ENCODE measurements at places on chromosomes 3 and 15.

- DNase-seq = no peak
These were observed 529.7 kb downstream of the EDEM1 start for GRCh38 chr3:5717254-5717653.

DNA sequence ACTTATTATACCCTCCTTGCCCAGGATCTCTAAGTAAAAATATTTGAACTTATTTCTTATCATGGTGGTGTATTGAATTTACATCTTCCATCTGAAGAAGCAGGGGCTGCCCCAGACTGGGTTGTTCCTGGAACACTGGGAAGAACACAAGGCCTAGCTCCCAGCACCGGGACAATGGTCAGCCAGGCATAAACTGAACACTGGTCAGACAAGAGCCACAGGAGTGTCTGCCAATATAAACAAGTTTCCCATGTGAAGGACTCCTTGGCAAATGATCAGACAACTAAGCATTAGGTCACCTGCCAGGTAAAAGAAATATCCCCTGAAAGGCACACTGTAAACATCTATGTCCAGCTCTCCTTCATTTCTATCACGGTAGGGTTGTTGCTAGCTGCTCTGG, 172.4 kb downstream of the ATP8B4 start:
- no peak for DNase-seq

DNA sequence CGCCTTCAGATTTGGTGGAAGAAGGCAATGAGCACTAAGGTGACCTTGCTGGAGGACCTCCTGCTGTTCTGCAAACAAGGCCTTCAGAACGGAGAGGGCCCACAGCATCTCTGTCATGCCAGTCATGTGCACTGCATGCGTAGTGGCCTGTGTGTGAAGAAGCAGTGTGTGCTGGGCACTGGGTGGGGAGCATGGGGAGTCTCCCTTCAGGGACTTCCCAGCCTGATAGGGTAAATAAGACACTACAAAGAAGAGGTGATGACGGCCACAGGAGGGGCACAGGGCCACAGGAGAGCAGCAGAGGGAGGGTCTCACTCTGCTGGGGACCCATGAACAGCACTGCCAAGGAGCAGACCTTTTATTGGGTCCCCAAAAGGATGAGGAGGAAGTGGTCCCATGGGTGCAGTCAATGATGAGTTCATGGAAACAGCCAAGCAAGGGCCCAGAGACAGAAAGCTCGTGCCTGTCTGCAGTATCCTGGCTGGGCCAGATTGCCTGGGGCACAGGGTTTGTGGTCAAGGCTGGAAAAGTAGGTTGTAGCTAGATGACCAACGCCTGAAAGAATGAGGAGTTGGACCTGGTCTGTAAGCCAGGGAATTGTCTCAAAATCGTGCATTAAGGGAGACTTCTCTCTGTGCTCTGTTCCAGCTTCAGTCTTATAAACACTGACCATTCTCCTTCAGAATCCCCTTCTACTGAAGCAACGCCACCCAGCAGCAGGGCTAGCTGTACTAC, 67.8 kb upstream of the SEC61A1 start:
- DNase-seq = no peak

GRCh38 chr3:21013566-21013965, 737.4 kb downstream of the ZNF385D start:
- DNase-seq = no peak
